Stimulated activated CD8-positive, alpha-beta memory T cell treated with anti-CD3 and anti-CD28 coated beads, Interleukin-4, amount 100 ng/mL, for 1 hour (primary cell): ENCODE measurements at places on chromosomes 5 and 9.
A peak's percentile ranks its signal among the peaks of the same experiment; 100 is the strongest.

- no peak for DNase-seq
These were observed 950 bp upstream of the FNBP1 start for GRCh38 chr9:130043654-130044623.

- DNase-seq, result no peak
These were observed 79.5 kb upstream of the ZSWIM6 start for GRCh38 chr5:61252643-61252925.

DNA sequence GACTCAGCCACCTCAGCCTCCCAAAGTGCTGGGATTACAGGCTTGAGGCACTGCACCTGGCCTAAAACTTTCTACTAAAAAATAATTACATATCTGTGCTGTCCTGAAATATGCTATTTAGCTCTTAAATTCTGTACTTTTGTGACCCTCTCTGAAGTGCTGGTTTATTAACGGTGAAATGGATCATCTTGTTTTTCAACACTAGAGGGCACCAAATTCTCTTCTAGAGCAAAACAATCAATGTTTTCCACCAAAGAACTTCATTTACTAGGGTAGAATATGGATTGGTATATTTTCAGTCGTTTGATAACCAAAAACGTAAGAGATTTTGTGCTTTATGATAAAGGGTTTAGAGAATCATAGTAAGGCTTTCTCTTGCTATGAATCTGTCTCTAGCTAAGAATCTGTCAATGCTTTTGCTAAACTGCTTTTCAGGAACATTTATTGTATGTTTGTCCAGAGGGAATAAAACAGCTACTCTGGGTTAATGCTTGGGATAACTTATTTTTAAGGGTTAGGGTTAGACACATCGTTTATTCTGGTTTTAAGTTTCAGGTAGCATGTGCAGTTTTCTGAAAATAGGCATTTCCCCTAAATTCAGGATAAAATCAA lies 63.6 kb downstream of the RNF180 start:
- DNase-seq, result no peak

DNA sequence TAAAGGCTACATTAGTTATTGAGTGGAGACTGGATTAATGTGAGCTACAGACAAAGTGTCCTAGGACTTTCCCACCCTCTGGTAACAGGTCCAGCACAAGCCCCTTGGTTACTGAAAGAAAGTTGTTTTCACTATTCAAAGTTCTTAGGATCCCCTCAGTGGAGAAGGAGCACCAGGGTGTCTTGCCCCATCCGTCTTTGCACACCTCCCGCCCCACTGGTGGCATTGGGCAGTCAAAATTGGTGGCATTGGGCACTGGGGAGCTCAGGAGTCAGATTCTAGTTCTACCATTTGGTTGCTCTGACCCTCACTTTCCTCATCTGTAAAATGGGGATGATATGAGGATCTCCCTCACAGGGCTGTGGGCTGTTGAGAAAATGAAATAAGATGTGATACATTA lies 2.4 kb upstream of the ANGPTL2 start:
- no peak for DNase-seq

- DNase-seq, result no peak
These were observed 180.8 kb downstream of the RASEF start for GRCh38 chr9:82882138-82882537.

DNA sequence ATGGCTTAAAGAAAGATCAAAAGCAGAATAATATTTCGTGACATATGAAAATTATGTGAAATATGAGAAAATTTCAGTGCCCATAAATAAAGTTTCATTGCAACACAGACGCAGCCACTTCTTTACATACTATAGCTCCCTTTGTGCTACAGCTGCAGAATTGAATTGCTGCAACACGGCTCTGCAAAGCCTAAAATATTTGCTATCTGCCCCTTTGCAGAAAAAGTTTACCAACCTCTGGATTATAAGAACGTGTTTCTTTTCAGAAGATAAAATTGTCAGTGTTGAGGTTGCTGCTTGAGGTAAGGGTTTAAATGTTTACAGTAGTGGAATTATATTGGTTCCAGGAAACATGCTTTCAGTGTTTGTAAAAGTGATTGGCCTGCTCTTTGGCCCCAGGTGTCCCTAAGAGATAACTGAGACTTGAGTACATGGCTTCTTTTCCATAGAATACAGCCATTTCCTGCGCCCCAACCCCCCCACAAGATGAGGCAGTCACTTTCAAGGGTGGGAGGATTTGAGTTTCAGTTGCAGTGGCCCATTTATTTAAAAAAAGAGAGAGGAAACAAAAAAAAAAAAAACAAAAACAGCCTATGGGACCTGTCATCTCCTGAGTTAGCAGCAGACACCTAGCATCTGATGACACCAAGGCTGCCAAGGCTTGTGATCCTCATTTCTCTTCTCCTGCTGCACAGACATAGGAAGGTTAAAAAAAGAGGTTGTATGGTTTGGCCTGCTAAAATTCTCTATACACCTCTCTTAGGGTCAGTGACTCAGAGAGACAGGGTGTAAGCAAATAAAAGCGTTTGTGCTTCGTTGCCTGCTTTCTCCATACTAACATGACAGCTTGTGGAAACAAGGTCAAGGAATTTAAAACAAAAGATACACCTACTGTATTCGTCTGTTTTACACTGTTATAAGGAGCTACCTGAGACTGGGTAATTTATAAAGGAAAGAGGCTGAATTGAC lies 28.0 kb upstream of the HTR4 start:
- DNase-seq, result no peak

GRCh38 chr5:130280528-130281217 lies 376.4 kb downstream of the CHSY3 start:
- DNase-seq, result no peak

DNA sequence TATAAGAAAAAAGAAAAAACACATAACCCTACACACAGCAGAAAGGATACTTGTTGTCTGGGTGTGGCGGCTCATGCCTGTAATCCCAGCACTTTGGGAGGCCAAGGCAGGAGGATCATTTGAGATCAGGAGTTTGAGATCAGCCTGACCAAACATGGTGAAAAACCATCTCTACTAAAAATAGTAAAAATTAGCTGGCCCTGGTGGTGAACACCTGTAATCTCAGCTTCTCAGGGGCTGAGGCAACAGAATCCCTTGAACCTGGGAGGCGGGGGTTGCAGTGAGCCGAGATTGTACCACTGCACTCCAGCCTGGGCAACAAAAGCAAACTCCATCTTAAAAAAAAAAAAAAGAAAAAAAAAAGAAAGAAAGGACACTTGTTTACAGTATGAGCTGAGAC lies 147.6 kb upstream of the PITX1 start:
- no peak for DNase-seq

GRCh38 chr5:68177676-68178075 lies 37.9 kb upstream of the PIK3R1 start:
- DNase-seq, result no peak

GRCh38 chr5:154967421-154968024 lies 26.6 kb downstream of the MRPL22 start:
- DNase-seq, result no peak

DNA sequence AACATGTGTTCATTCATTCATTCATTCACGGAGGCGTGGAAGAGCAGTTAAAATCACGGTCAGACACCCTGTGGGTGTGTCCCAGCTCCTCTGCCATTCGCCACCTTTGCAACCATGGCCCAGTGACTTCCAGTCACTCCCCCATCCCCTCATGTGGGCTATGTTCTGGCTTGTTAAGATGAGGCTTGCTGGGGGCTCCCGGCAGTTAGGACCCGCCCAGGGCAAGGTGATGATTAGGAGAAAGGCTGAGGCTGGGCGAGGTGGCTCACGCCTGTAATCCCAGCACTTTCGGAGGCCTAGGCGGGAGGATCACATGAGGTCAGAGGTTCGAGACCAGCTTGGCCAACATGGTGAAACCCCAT lies 24.9 kb upstream of the PTGES start:
- DNase-seq, result no peak

GRCh38 chr9:104280711-104281110 lies 186.6 kb downstream of the SMC2 start:
- no peak for DNase-seq

DNA sequence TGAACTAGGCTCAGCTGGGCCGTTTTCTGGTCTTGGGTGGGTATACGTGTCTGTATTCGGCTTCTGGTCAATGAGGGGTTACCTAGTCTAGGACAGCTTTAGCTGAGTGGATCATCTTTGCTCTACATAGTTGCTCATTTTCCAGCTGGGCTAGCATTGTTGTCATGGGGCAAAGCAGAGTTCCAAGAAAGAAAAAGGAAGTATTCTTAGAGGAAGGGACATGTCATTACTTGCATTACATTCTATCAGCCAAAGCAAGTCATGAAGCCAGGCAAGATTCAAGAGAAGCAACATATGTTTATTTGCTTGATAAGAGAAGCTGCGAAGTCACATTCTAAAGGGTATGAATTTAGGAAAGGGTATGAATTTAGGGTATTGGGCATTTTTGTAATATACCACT lies 396.5 kb downstream of the ZNF608 start:
- no peak for DNase-seq

DNA sequence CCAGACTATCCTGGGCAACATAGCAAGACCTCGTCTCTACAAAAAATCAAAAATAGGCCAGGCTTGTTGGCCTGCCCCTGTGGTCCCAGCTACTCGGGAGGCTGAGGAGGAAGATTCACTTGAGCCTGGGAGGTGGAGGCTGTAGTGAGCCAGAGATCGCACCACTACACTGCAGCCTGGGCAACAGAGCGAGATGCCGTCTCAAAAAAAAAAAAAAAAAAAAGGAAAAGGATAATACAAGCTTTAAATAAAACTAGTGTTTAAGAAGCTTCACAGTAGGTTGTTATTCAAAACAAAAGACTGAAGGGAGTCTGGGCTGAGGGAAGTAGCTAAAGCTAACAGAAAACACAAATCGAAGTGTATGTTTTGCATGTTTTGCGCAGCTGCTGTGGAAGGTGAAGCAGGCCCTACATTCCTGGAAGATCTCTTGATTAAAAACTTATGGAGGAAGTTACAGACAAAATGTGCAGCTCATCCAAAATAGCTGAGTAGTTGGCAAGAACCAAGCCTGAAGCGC lies 581 bp upstream of the C9orf40 start:
- no peak for DNase-seq

GRCh38 chr5:80615266-80615914 lies 39.1 kb upstream of the MSH3 start:
- no peak for DNase-seq

DNA sequence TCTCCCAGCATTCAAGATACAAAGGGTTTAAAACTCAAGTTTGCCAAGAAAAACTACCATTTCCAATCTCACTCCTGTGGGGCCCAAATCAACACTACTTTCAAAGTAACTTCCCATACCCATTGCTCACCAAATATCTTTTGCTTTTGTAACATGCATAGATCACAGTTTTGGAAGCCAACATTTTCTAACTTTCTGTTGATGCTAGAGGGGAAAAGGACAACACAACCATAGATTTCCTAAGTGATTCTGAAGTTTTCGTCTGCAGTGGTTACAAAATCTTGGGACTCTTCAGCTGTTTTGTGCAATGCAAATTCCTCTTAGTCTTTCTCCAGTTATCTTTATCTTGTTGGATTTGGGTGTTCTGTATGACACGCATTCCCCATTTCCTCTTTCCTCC lies 94.1 kb upstream of the PAPPA start:
- no peak for DNase-seq

GRCh38 chr5:91556-92263 lies at the start of gene PLEKHG4B:
Gene PLEKHG4B (plus strand): TSS chr5:92168. CDS start chr5:92232, 64 bp downstream.
- DNase-seq, result no peak

DNA sequence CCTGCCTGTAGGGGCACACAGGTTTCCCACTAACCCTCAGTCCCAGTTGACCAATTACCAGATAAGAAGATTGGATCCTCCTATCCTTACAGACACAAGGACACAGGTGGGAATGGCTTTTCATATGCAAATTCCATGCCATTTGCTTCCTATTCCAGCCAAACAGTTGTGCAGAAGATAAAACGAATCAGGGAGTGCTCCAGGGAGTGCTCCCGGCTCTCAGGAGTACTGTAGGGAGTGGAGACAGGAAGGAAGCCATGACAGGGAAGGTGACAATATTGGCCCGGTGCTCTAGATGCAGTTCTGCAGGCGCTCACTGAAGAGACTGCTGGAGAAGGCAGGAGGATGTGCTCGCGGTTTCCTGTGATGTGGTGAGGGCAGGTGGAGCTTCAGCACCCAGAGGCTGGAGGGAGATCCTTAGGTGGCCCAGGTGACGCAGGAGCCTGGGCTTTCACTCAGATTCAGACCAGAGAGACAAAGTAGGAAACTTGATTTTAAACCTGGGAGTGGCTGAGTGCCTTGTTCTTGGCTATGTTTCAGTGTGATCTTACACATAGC lies 260.0 kb downstream of the AUH start:
- peak; percentile 51 for DNase-seq

DNA sequence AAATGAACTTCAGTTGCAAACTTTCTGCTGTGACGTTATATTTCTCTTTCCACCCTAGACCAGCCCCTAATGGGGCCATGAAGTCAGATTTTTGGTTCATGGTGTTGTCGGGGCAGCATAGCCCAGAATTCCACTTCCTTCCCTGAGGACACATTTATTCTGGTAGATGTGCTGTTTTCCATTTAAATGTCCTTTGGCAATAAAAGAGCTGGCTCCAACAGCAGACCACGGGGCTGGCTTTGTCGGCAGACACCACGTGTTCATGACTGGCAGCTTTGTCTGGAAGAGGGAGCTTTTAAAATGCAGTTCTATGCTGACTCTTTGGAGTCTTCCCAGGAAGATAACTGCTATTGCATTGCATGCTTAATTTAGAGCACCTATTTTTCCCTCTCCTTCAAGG lies 17.6 kb upstream of the LCP2 start:
- DNase-seq, result no peak

- DNase-seq, result no peak
These were observed 7.7 kb downstream of the CA9 start for GRCh38 chr9:35681341-35682002.

DNA sequence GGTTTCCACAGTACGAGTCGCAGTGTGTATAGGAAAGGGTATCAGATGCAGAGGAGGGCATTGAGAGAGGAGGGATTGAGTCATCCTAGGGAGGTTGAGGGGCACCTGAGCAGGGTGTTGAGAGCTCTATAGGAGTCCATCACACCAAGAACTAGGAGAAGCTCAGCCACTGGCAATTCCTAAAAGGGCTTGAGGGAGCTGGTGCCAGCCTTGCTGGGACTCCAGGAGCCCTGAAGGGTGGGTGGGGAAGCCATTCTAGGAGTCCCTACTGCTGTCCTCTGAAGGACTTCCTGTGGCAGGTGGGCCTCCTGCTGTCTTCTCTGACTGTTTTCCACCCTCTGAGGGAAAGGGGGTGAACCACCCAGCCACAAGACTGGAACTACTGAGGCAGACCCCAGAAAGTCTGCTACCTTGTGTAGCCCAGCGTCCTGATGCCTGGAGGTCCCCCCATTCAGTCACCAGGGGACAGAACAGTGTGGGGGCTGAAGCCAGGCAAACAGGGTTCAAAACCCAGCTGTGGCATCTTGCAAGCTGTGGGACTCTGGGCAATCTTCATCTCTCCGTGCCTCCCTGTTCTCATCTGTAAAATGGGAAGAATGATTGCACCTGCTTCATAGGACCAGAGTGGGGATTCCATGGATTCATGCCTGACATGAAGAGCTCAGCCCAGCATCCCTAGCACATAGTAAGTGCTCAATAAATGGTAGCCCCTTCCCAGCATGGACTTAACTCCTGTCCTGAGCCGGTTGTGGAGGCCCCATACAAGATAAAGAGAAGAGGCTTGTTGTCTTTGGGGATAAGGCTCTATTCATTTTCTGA lies 149.5 kb downstream of the C9orf50 start:
- DNase-seq, result no peak
